ENCODE measurements at places on chromosomes 2 and 18.

- DNase-seq, result no peak
These were observed 61.1 kb downstream of the COA5 start for GRCh38 chr2:98547092-98547790.

DNA sequence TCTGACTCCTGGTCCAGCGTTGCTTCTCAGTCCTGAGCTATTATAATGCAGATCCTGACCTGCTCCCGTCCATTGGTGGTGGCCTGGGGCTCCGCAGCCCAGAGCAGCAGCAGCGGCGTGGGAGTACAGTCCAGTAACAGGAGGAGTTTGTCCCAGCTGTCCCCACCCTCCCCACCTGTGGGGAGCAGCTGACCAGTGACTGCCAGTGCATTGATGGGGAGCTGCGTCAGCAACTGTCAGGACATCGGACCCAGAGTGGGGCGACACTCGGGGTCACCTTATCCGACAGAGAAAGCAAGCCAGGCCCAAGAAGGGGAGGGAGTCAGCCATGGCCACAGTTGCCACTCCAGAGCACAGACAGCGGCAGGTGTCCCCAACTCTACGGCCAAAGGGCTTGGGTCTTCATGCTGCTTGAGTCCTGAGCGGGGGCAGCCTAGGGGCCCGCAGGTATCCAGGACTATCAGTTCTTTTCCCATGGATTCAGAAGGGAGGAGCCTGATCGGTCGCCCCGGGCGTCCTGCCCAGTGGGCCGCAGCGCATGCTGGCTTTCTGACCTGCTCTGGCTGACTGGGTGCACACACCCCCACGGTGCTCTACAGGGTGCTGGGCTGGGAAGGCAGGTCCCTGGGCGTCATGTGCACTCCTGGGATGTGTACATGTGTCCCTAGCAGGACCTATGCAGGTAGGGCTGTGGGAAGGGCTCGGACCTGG is 29.7 kb downstream of the DNMT3A start:
- DNase-seq, result no peak

GRCh38 chr2:111627256-111627655 is 256.7 kb downstream of the ANAPC1 start:
- DNase-seq, result no peak

GRCh38 chr2:224630659-224631550 is 45.7 kb upstream of the CUL3 start:
- DNase-seq, result no peak

- DNase-seq, result no peak
These were observed 214.0 kb downstream of the ANKRD30B start for GRCh38 chr18:14961991-14962390.
